ENCODE measurements at places on chromosomes 12 and 14.

DNA sequence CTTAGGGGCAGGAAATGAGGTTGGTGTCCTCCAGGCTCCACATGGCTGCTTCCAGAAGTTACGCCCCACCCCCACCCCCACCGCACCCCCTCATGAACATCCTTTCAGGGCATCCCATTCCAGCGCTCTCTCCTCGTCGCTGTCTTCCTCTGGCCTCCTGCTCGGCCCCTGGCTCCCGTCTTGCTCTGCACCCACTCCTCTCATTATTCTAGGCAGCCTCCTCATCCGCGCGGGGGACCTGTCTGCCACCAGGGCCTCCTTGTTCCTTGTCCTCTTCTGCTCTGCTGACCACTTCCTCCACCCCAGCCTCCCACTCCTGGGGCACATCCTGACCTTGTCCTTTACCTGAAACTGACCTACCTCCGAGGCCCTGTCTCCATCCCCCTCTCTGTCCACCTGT, 29.8 kb upstream of the PLEKHG6 start:
- DNase-seq, result no peak

- no peak for DNase-seq
These were observed 8.3 kb downstream of the COL2A1 start for GRCh38 chr12:47995981-47996401.

- no peak for DNase-seq
These were observed 205.4 kb downstream of the DAD1 start for GRCh38 chr14:22383515-22384166.

DNA sequence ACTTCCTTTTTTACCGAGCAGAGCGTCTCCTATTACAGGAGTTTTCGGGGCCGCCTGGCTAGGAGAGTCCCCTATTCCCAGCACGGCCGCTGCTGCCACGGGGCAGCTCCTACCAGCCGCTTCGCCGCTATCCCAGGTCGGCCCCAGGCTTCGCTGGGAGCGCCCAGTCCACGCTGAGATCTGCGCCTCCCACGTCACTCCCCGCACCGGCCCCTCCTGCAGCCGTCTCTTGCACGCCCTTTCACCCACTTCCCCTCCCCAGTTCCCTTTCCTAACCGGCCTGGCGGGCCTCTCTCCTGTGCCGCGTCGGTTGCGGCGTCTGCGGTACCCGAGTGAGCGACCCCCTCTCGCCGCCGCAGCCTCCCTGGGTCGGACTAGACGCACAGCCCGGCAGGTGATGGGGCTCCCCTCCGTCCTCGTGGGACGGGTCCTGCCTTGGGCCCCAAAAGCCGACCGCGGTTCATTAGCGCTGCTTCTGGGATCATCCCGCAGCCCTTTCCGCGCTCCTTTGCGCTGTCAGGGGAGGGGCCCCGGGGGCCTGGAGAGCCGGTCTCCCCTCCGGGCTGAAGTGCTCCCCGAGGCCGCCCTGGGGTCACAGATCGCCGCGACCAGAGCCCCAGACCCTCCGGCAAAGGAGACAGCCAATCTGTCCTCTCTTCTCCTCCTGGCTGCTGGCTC, 1318.4 kb downstream of the TMEM121 start:
- DNase-seq, result no peak

DNA sequence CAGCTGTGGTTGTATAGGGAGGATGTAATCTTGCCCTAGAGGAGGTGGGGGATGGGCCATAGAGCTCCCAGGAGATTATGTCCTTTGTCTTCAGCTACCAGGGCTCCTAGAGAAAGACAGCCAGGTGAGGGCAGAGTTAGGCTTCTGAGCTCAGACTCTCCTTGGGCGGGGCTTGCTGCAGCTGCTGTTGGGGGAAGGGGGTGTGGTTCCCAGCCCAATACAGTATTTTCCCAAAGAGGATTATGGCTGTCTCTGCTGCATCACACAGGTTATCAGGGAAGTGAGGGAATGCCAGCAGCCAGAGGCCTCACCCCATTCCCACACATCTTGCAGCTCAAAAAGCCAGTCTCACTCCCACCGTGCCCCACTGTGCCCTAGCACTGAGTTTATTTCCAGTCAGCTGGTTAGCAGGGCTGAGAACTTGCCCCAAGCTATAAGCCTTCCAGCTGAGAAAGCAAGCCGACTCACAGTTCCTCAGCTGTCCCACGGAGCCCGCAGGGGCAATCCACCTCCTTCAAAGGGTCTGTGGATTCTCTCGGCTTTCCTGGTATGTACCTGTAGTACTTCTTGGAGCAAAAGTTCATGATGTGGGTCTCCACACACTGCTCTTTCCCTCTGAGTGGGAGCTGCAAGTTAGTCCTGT, 217.3 kb upstream of the CPNE8 start:
- no peak for DNase-seq

DNA sequence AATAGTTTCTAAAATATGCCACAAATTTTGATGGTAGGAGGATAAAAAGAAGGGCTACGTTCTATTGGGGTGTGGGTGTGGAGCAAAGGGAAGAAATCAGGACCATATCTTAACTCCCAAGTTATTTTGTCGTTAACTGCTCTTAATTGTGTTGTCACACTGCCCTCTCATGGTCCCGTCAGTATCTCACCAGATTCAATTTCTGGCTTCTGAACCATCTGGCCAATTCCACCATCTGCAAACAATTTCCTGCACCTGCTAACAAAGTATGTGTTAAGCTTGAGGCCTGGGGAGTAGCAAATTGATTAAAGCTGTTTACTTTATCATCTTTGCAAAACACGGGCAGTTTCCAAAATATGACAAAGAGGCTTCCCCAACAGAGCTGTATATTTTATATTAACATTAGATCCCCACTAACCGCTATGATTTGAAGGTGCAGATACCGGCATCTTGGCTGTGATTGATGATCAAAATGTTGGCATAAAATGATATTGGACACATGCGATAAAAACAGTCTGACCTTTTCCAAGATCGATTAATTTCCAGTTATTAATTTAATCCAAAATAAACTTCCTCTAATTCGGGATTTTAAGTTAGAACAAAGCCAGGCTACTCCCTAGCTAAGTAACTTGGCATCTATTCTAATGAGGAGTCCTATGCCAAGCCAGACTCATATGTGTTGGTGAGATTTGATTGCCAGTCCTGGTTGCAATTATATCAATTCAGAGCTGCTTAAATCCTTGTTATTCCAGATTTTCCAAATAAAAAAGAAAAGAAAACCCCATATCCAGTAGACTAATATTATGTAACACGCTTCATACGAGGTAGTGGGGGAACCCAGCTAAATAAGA, 6.9 kb upstream of the DNM1L start:
- DNase-seq, result peak; percentile 55

DNA sequence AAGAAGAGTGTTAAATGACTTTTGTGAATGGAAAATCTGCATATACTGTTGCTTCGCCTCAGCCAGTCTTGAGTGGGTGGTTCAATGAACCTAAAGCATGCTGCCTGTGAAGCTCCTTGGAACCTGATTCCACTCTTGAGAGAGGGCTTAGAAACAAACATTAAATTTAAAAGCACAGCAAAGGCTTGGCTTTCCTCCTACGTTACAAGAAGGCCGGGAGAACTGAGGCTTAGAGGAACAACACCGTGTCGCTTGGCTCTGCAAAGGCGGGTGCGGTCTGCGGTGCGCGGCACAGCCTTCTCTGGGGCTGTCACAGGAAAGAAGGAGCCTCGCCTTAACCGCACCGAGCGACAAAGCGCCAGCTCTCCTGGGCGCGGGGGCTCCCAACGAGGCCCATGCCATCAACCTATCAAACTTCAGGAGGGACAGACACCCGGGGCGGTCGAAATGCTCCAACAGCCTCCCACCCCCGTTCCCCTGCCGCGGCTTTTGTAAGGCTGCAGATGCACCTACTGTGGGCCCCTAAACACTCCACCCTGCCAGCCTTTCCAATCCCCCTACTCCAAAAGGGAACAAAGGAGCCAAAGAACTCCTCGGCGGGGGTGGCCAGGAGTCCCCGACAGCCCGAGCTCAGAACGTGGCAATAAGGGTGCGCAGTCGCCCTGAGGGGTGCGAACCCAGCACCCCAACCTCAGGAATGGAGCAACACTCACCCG, 729 bp downstream of the OSBPL8 start:
- peak; percentile 38 for DNase-seq

- no peak for DNase-seq
These were observed 97.4 kb downstream of the RFLNA start for GRCh38 chr12:124392271-124392666.

- DNase-seq, result no peak
These were observed 88.8 kb downstream of the ATXN7L3B start for GRCh38 chr12:74626397-74626796.

DNA sequence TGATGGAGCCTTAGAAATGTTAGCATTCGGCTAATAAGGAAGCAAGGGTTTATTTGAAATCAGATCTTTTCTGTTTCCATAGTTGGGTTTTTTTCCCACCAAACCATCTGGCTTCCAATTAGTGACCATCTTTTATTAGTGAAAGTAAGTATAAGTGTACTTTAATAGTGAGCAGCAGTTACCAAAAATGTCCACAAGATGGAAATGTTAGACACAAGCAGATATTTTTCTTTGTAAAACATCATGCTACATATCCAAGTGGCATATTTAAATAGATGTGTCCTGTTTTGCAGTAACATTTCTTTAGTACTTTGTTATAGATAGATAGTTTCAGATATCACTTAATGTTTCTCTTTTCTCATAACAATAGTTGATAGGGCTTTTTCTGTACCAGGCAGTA, 28.8 kb downstream of the YEATS4 start:
- peak; percentile 10 for DNase-seq

DNA sequence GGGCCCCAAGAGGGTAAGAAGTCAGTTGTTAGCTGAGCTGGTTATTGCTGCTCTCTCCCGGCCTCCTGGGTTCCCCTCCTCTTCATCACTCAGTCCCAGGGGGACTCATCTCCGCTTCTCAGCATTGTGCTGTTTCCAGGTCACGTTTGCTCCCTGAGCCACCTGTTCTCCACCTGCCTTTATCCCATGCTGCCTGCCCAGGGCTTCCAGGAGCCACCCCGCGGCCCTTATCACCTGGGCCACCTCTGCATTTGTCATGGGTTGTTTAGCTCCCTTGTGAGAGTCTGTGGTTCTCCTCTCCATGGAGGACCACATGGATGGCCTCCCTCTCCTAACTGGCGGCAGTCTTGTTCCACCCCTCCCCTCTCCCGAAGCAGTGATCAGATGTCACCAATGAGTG, 36.0 kb downstream of the SYNDIG1L start:
- no peak for DNase-seq

DNA sequence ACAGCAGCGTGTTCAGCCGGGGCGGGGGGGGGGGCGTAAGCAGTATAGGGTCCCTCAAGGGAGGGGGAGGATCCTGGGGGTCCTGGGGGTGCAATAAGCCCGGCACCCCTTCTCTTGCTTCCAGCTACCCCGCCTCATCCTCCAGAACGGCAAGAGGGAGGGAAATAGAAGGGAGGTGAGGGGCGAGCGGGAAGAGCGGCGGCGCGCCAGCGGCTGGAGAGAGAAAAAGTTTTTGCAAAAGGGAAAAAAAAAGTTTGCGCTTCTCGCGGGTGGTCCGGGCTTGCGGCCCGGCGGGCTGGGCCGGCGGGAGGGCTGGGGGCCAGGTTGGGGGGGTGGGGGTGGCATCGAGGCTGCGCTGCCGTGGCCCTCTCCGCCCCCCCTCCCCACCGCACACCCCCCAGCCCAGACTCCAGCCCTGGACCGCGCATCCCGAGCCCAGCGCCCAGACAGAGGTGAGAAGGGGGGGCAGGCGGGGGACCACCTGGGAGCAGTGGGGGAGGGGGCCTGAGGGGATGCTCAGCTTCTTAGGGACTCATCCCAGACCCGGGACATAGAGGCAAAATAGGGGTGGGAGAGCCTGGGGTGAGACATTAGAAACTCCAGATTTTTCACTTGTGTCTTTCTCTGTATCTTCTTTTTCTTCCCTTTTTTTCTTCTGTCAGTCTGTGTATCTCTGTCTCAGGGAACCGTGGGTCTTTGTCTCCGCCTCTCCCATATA, at the start of gene GLI1:
TSS of gene GLI1 (plus strand) at position 36 of the 718 bp plus-strand sequence. CDS start 3,907 bp downstream, outside the sequence.
- DNase-seq, result no peak

GRCh38 chr14:89848165-89848564, 106.4 kb downstream of the EFCAB11 start:
- no peak for DNase-seq
